Smooth muscle cell of the coronary artery (primary cell): ENCODE measurements at places on chromosomes 5 and 9. TPM values are rescaled to one million over a fixed set of nuclear protein-coding genes. Genes with fewer than 3 reads are reported as not detected.

The TERT gene
- total RNA-seq: not detected in 2 replicates

The UGT3A2 gene
- total RNA-seq: not detected in 2 replicates

The SLC27A6 gene
- under 0.01 TPM in 1 of 2 replicates, not detected in the other for total RNA-seq

The OBP2B gene
- not detected in 2 replicates for total RNA-seq

The NUTM2F gene
- not detected in 2 replicates for total RNA-seq

The CDKN2B-AS1 gene
- 2.7 and 2.9 TPM in 2 replicates for total RNA-seq

The SLC22A4 gene
- total RNA-seq: 1.5 and 3.8 TPM in 2 replicates

The GRPEL2 gene
- 20.2 and 20.8 TPM in 2 replicates for total RNA-seq

The PCDHA6 gene
- total RNA-seq: 0.53 and 2.9 TPM in 2 replicates

The RGS7BP gene
- 0.23 and 0.83 TPM in 2 replicates for total RNA-seq

The ECSCR gene
- 0.23 and 12.6 TPM in 2 replicates for total RNA-seq

The JAKMIP2 gene
- total RNA-seq: 0.15 TPM in 1 of 2 replicates, not detected in the other

The RNF38 gene
- total RNA-seq: 5.1 and 7.3 TPM in 2 replicates

The MSANTD3 gene
- 23.2 and 47.6 TPM in 2 replicates for total RNA-seq

The SHOC1 gene
- not detected in 2 replicates for total RNA-seq

The URM1 gene
- 25.9 and 36.8 TPM in 2 replicates for total RNA-seq

The TUSC1 gene
- 1.9 and 8.5 TPM in 2 replicates for total RNA-seq

The PCDHB2 gene
- 1.1 and 3.7 TPM in 2 replicates for total RNA-seq

The CCDC127 gene
- total RNA-seq: 3.5 and 7.4 TPM in 2 replicates
